ENCODE measurements at places on chromosomes 12 and 14. TPM values are rescaled to one million over a fixed set of nuclear protein-coding genes. Genes with fewer than 3 reads are reported as not detected.

Gene EID3
- total RNA-seq: 1.5 TPM

Gene NR1H4
- not detected for total RNA-seq

Gene E2F7
- 2.8 TPM for total RNA-seq

GRCh38 chr14:70018713-70019211 is 139.5 kb downstream of the SMOC1 start:
- no peak for DNase-seq

DNA sequence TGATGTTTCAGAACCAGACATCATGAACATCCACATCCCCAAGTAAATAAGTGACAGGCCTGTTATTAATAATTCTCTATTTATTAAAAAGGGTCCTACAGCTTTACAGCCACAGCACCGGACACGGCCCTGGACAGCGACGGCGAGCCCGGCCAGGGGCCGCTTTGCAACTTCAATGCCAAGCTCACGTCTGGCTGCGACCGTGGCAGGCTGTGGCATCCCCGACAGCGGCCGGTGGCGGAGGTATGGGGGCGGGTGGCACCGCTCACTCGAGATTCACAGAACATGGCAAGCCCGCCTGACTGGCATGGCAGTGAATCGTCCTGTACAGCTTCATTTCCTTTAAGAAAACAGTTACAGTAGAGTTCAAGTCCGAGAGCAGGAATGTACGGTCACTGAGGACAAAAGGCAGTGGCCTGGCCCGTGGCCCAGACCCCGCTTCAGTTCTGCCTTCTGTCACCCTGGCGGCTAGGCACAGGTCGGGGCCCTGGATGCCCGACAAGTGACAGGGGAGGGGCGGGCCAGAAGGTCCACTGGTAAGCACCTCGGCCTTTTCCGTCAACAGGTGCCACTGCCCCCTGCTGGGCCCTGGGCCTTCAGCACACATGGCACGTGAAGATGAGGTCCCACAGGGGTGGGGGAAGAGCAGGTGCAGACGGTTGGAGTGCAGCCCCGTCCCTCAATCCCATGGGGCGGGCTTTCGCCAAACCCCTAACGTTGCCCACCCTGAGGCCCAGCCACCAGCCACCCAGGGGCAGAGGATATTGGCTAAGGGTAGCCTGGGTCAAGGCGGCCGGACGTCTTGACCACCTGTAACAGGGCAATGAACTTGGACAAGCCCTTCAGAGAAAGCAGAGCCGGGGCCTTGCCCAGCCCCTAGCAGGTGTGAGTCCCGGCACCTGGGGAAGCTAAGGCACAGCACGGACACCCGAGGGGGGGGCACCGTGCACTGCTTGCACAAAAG is 30.3 kb downstream of the HIP1R start:
- DNase-seq: peak; percentile 66

- no peak for DNase-seq
These were observed 13.3 kb downstream of the FAM161B start for GRCh38 chr14:73936548-73936947.

Measured in lung microvascular endothelial cell (primary cell).